ENCODE measurements at places on chromosomes 2 and 18. TPM values are rescaled to one million over a fixed set of nuclear protein-coding genes. Genes with fewer than 3 reads are reported as not detected.

The DTNA gene
- 0.35 TPM for total RNA-seq

The PAX3 gene
- total RNA-seq: not detected

The NEURL3 gene
- 0.77 TPM for total RNA-seq

The SPP2 gene
- total RNA-seq: not detected

The SERPINB10 gene
- not detected for total RNA-seq

The ADD2 gene
- 25.0 TPM for total RNA-seq

The HOXD13 gene
- 0.18 TPM for total RNA-seq

The ACTG2 gene
- total RNA-seq: 0.40 TPM

The KIF5C gene
- 0.28 TPM for total RNA-seq

The ZAP70 gene
- 0.18 TPM for total RNA-seq

The MAP3K19 gene
- not detected for total RNA-seq

The CCDC178 gene
- not detected for total RNA-seq

The OTOF gene
- 0.11 TPM for total RNA-seq

The LIMS4 gene
- total RNA-seq: 0.60 TPM

The TUBA3E gene
- 6.9 TPM for total RNA-seq

The FSHR gene
- total RNA-seq: not detected

The TTN gene
- total RNA-seq: 0.05 TPM

The TNFAIP6 gene
- total RNA-seq: 0.89 TPM

The C2orf72 gene
- total RNA-seq: 7.5 TPM

The CNRIP1 gene
- 1.6 TPM for total RNA-seq

The SLC11A1 gene
- 0.21 TPM for total RNA-seq

The CCBE1 gene
- 9.8 TPM for total RNA-seq

The HOXD9 gene
- total RNA-seq: 1.1 TPM

The KIF1A gene
- 0.71 TPM for total RNA-seq

The HS6ST1 gene
- 12.0 TPM for total RNA-seq

The REG1A gene
- not detected for total RNA-seq

The IKZF2 gene
- 0.29 TPM for total RNA-seq

The CRYBA2 gene
- 0.25 TPM for total RNA-seq

The ANKRD29 gene
- 13.8 TPM for total RNA-seq

The ALPP gene
- total RNA-seq: 18.1 TPM

The KANSL3 gene
- 22.3 TPM for total RNA-seq

The RGPD4 gene
- not detected for total RNA-seq

The FAM161A gene
- total RNA-seq: 8.4 TPM

The RGPD6 gene
- 8.4 TPM for total RNA-seq

The PDCD1 gene
- total RNA-seq: 0.02 TPM

The HOXD4 gene
- total RNA-seq: 0.41 TPM

The CD8B gene
- not detected for total RNA-seq

The EVX2 gene
- total RNA-seq: not detected

The DSC1 gene
- total RNA-seq: not detected

The NEB gene
- total RNA-seq: 0.20 TPM

The PSMA8 gene
- total RNA-seq: not detected

The PKDCC gene
- total RNA-seq: 21.7 TPM

The FBXO15 gene
- total RNA-seq: 0.48 TPM

The INO80D gene
- total RNA-seq: 1.5 TPM

The SKA1 gene
- 11.3 TPM for total RNA-seq

The PLGLB2 gene
- total RNA-seq: 0.19 TPM

The UGT1A6 gene
- 0.72 TPM for total RNA-seq

The TXNL4A gene
- 146 TPM for total RNA-seq

The NT5DC4 gene
- total RNA-seq: 0.94 TPM

The CYTIP gene
- 0.08 TPM for total RNA-seq

The IL37 gene
- not detected for total RNA-seq

The TMEM182 gene
- 5.6 TPM for total RNA-seq

The GCG gene
- not detected for total RNA-seq

The TMEM37 gene
- total RNA-seq: 2.7 TPM

The MAP2 gene
- total RNA-seq: 1.5 TPM

The ANO7 gene
- 1.6 TPM for total RNA-seq
